ENCODE measurements at places on chromosomes 16 and 17.

- no peaks in the 10 kb centered on the region for H3K36me3 ChIP-seq
- H3K27ac ChIP-seq: no peak overlapping the region
- no peak for DNase-seq
- no peak overlapping the region for H3K4me3 ChIP-seq
Observed at GRCh38 chr17:16920628-16921020, 51.3 kb downstream of the TNFRSF13B start.

GRCh38 chr16:78705694-78706093 lies 606.2 kb downstream of the WWOX start:
- H3K27me3 ChIP-seq: no peaks in the 10 kb centered on the region
- H3K4me3 ChIP-seq: no peak overlapping the region
- no peaks in the 10 kb centered on the region for H3K36me3 ChIP-seq
- H3K4me1 ChIP-seq: no peaks in the 10 kb centered on the region
- H3K27ac ChIP-seq: no peak overlapping the region
- DNase-seq: peak; percentile 2

- no peaks in the 10 kb centered on the region for H3K36me3 ChIP-seq
- peak overlapping the region; percentile 81 for H3K27ac ChIP-seq
- H3K4me1 ChIP-seq: no peaks in the 10 kb centered on the region
- H3K27me3 ChIP-seq: no peaks in the 10 kb centered on the region
- DNase-seq: no peak
Observed at GRCh38 chr17:59707971-59708430, 547 bp downstream of the VMP1 start.

DNA sequence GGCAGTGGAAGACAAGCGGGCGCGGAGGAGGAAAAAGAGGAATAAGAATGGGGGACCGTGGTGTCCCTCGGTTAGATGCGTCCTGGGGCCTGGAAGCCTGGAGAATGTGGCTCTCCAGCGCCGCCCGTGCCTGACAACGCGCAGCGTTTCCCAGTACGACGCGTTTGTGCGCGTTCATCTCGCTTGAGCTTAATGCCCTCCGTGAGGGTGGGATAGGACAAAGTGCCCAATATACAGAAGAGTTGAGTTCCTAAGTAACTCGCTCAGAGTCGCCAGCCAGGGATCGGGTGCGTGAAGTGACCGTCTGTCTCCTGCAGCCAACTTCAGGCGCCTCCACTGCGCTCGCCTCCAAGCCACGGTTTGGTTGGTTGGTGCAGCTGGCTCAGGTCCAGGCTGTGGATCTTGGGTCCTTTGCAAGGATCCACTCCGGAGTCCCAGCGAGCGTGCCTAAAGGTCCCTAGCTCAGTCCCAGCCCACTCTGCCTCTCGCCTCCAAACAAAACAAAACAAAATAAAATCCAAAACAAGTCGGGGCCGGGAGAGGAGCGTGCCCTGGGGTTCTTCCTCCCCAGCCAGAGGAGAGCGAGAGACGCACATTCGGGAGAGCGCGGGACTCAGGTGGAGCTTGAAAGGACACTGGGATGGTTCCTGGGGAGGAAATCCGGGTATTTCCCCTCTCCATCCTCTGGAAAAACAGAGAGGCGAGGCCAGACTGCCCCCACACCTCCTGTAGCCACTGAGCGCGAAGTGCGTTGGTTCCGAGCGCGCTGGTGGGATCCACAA lies 974 bp downstream of the GALR2 start:
- no peak overlapping the region for H3K4me3 ChIP-seq
- peaks cover 3% of the 10 kb centered on the region for H3K4me1 ChIP-seq
- H3K27me3 ChIP-seq: peaks cover 66% of the 10 kb centered on the region
- no peak for DNase-seq
- no peak overlapping the region for H3K27ac ChIP-seq
- no peaks in the 10 kb centered on the region for H3K36me3 ChIP-seq

DNA sequence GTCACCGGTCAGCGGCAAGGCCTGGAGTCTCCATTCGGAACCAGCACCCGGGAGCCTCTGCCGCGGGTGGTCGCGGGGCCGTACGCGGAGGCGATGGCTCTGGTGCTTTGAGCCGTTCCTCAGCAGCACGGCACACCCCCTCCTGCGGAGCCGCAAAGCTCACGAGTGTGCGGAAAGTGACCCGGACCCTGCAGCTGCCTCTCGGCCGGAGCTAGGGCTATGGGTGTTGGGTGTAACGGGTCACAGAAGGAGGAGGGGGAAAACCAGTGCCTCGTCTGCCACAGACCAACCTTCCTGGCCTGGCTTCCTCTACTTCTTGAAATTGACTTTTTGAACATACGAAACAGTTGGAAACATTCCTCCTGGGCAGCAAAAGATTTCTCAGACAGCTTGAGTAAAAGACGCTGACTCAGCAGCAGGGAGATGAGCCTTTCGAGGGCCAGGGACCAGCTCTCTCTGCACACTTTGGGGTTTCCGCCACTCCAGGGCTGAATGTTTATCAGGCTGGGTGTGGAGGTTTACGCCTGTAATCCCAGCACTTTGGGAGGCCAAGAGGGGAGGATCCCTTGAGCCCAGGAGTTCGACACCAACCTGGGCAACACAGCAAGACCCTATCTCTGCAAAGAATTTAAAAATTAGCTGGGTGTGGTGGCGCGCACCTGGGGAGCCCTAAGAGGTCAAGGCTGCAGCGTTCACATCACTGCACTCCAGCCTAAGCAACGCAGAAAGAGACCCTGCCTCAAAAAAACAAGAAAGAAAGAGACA lies 26.4 kb upstream of the PITPNA start:
- H3K4me3 ChIP-seq: no peak overlapping the region
- DNase-seq: no peak
- no peaks in the 10 kb centered on the region for H3K27me3 ChIP-seq
- H3K27ac ChIP-seq: no peak overlapping the region
- H3K4me1 ChIP-seq: peaks cover 17% of the 10 kb centered on the region

GRCh38 chr17:66858226-66859083 lies 23.5 kb downstream of the CACNG5 start:
- H3K4me1 ChIP-seq: no peaks in the 10 kb centered on the region
- no peak for DNase-seq
- H3K27me3 ChIP-seq: peaks cover 15% of the 10 kb centered on the region
- H3K4me3 ChIP-seq: no peak overlapping the region
- H3K27ac ChIP-seq: no peak overlapping the region

GRCh38 chr16:81885976-81886586 lies 107.0 kb downstream of the PLCG2 start:
- H3K27me3 ChIP-seq: peaks cover 10% of the 10 kb centered on the region
- no peaks in the 10 kb centered on the region for H3K36me3 ChIP-seq
- no peaks in the 10 kb centered on the region for H3K4me1 ChIP-seq
- DNase-seq: peak; percentile 16

DNA sequence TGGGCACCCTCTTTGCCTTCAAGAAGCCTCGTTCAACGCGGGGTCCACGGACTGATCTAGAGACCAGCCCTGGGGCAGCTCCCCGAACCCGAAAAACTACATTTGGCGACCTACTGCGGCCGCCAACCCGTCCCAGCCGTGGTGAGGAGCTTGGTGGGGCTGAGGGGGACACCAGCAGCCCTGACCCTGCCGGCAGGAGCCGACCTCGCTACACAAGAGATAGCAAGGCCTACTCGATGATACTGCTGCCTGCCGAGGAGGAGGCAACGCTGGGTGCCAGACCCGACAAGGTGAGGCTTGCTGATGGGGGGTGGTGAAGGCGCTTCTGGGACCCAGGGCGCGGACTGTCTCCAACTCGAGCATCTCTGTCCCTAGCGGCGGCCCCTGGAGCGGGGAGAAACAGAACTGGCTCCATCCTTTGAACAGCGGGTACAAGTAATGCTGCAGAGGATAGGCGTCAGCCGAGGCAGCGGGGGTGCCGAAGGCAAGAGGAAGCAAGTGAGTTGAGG lies 5.6 kb downstream of the ACD start:
- H3K36me3 ChIP-seq: 0 out of 2 replicates have a peak, but pooled peaks cover 1% of the 10 kb centered on the region
- peaks cover 9% of the 10 kb centered on the region for H3K4me1 ChIP-seq
- no peak for DNase-seq
- H3K27me3 ChIP-seq: peaks cover 30% of the 10 kb centered on the region
- H3K27ac ChIP-seq: no peak overlapping the region
- H3K4me3 ChIP-seq: no peak overlapping the region

- H3K4me3 ChIP-seq: no peak overlapping the region
- DNase-seq: no peak
- H3K4me1 ChIP-seq: no peaks in the 10 kb centered on the region
- H3K27ac ChIP-seq: no peak overlapping the region
Observed at GRCh38 chr17:21756856-21757619, 64.7 kb downstream of the KCNJ18 start.

DNA sequence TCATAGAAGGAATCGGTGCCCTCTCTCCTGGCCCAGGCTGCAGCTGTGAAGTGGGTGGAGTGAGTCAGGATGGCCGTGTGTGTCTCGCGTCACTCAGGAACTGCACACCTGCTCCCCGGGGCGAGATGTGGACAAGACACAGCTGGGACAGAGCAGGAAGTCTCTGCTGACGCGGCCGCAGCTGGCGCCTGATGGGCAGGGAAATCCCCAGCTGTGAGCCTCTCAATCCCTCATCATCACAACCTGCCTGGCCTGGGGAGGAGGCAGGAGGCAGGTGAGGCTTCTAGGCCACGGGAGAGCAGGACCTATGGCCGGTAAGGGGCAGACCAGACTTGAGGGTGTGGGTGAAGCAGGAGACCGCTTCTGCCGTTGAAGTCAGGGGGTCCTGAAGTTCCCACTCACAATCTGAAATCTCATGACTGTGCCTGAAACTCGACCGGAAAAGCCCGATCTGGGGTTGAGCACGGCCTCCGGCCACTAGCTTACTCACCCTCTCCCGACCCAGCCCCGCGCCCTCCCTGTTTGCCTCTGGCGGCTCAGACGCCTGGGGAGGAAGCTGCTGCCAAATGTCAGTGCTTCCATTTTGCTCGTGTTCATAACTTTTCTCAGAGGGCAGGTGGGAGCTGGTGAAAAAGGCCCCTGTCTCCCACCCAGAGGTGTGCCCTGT lies 1.1 kb upstream of the TRPV3 start:
- DNase-seq: peak; percentile 92
- H3K36me3 ChIP-seq: no peaks in the 10 kb centered on the region
- H3K4me3 ChIP-seq: no peak overlapping the region
- H3K4me1 ChIP-seq: peaks cover 7% of the 10 kb centered on the region
- peaks cover 2% of the 10 kb centered on the region for H3K27me3 ChIP-seq

- no peak overlapping the region for H3K4me3 ChIP-seq
- H3K27ac ChIP-seq: no peak overlapping the region
- no peaks in the 10 kb centered on the region for H3K27me3 ChIP-seq
- H3K36me3 ChIP-seq: peaks cover 38% of the 10 kb centered on the region
- H3K4me1 ChIP-seq: no peaks in the 10 kb centered on the region
- no peak for DNase-seq
Observed at GRCh38 chr16:263182-263774, 12.5 kb downstream of the RGS11 start.

DNA sequence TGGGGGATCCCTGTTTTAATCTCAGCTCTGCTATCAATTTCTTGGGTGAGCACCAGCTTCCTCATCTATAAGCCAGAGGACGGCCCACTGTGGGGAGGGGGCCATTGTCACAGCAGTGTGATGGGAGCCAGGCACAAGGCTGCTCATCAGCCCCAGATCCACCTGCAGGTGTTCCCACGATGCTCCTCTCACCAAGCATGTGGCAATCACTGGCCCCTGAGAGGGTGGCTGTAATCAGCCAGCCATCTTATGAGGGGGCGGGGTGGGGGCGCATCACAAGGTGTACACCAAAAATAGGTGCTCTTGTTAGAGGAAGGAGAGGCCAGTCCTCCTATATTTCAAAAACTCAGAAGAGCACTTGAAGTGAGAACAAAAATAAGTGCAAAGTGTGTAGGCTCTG lies 31.2 kb downstream of the HNF1B start:
- H3K4me3 ChIP-seq: no peak overlapping the region
- H3K27me3 ChIP-seq: peaks cover 9% of the 10 kb centered on the region
- no peak overlapping the region for H3K27ac ChIP-seq
- peaks cover 11% of the 10 kb centered on the region for H3K4me1 ChIP-seq
- no peak for DNase-seq

DNA sequence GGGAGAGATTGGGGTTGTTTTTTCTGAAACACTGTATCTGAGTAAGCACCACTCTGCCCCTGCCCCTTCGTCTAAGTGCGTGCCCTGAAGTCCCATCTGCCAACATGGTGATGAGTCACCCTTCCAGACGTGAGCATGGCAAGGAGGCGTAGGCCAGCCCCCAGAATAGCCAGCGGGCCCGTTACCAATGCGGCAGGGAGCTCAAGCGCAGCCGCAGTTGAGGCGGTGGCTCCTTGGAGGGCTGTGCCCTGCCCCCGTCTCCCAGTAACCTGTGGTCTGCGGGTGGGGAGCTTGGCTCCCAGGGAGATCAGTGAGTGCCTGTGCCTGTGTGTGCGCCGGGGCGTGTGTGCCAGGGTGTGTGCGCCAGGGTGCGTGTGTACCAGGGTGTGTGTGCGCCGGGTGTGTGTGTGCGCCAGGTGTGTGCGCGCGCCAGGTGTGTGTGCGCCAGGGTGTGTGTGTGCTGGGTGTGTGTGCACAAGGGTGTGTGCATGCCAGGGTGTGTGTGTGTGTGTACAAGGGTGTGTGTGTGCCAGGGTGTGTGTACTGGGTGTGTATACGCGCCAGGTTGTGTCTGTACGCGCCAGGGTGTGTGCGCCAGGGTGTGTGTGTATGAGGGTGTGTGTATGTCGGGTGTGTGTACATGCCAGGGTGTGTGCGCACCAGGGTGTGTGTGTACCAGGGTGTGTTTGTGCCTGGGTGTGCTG lies 98.6 kb upstream of the CHMP6 start:
- H3K4me1 ChIP-seq: peaks cover 29% of the 10 kb centered on the region
- no peaks in the 10 kb centered on the region for H3K27me3 ChIP-seq
- peak overlapping the region; percentile 84 for H3K27ac ChIP-seq
- DNase-seq: peak; percentile 79

DNA sequence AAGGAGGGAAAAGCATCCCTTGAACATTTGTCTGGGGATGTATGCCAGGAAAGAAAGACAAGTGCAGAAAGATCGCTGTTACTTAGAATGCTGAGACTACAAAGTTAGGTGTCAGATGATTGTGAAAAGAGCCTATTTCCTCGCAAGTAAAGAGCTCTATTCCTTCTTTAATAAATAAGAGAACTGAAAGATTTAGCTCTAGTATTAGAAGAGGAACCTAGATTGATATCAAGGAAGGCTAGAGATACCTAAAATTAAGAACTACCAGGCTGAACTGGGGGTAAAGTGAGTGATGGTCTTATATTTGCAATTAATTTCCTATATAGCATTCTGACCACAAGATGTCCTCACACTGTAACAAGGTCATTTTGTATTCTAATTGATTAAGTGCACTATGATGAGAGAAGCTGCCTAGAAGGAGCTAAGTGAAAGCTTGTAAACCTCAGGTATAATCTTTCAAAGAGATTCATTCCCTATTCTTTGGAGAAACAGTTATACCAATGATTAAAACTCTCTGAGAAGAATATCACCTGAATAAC lies 62.3 kb downstream of the SSH2 start:
- no peaks in the 10 kb centered on the region for H3K36me3 ChIP-seq
- H3K4me1 ChIP-seq: 0 out of 2 replicates have a peak, but pooled peaks cover 2% of the 10 kb centered on the region
- DNase-seq: no peak
- H3K4me3 ChIP-seq: no peak overlapping the region
- no peaks in the 10 kb centered on the region for H3K27me3 ChIP-seq

- H3K4me3 ChIP-seq: peak overlapping the region; percentile 11
- DNase-seq: peak; percentile 27
- H3K36me3 ChIP-seq: peaks cover 6% of the 10 kb centered on the region
- peaks cover 14% of the 10 kb centered on the region for H3K4me1 ChIP-seq
- no peak overlapping the region for H3K27ac ChIP-seq
Observed at GRCh38 chr16:30092373-30093010, 768 bp upstream of the TBX6 start.
